MM.1S (cell line): ENCODE measurements at places on chromosomes 13 and 19.

DNA sequence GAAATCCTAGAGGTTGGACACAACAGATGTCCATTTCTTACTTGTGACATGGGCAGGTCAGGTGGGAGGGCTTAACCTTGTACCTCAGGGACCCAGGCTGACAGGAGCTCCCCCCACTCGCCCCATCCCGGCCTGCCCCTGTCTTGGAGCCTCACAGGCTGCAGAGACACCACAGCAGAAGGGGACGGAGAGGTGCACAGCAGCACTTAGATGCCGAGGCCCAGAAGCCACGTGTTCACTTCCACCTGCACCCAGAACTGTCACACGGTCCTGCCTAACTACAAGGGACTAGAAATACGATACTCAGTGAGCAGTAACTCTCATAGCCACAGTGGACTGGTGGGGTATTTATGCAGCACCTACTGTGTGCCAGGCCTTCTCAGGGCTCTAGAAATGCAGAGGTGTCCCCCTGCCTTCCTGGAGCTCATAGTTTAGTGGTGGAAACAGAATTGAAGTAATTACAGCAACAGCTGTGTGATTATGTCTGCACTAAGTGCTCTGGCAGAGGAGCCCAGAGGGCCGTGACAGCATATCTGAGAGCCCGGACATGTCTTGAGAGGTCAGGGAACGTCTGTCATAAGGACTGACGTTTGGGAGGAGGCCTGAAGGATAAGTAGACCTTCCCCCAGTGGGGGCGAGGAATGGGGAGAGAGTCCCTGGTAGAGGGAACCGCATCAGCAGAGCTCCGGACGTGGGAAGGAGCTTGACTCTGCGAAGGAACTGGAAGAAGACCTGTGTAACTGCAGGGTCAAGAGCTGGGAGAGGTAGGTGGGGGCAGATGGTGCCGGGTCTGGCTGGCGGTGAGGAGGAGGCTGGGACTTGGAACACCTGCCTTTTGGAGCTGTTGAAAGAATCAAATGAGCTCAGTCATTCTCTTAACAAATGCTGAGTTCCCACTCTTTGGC, 130.0 kb downstream of the SIPA1L3 start:
- no peak overlapping the region for H3K4me3 ChIP-seq
- H3K27ac ChIP-seq: no peak overlapping the region
- no peaks in the 10 kb centered on the region for H3K36me3 ChIP-seq
- H3K4me1 ChIP-seq: peaks cover 16% of the 10 kb centered on the region
- no peaks in the 10 kb centered on the region for H3K27me3 ChIP-seq

DNA sequence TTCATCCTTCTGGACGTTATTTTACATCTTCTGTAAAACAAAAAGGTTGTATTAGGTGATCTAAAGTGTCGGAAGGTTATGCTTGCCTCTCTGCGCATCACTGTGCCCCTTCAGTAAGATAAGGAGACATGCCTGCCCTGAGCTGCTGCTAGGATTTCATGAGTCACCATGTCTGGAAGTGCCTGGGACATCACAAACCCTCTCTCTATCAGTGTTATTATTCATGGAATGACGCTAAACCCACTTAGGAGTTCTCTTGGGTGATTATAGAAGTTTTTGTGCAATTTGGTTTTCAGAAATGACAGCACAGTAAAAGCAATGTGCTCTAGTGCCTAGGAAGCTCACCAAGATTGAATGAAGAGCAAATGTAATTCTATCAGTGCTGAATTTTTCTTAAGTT, 617.7 kb downstream of the DCT start:
- H3K4me3 ChIP-seq: no peak overlapping the region
- no peak for DNase-seq
- no peaks in the 10 kb centered on the region for H3K36me3 ChIP-seq
- no peaks in the 10 kb centered on the region for H3K27me3 ChIP-seq
- H3K4me1 ChIP-seq: no peaks in the 10 kb centered on the region

- no peak overlapping the region for H3K4me3 ChIP-seq
- no peaks in the 10 kb centered on the region for H3K36me3 ChIP-seq
- no peaks in the 10 kb centered on the region for H3K27me3 ChIP-seq
- no peaks in the 10 kb centered on the region for H3K4me1 ChIP-seq
- no peak overlapping the region for H3K27ac ChIP-seq
These were observed 263.3 kb downstream of the SLITRK1 start for GRCh38 chr13:83618966-83619365.

GRCh38 chr13:23810685-23811240, 78.4 kb downstream of the MIPEP start:
- no peak for DNase-seq
- H3K27ac ChIP-seq: no peak overlapping the region
- H3K4me3 ChIP-seq: no peak overlapping the region
- H3K36me3 ChIP-seq: no peaks in the 10 kb centered on the region
- H3K27me3 ChIP-seq: no peaks in the 10 kb centered on the region
- peaks cover 7% of the 10 kb centered on the region; the same call in 1 of the 2 replicates for H3K4me1 ChIP-seq

DNA sequence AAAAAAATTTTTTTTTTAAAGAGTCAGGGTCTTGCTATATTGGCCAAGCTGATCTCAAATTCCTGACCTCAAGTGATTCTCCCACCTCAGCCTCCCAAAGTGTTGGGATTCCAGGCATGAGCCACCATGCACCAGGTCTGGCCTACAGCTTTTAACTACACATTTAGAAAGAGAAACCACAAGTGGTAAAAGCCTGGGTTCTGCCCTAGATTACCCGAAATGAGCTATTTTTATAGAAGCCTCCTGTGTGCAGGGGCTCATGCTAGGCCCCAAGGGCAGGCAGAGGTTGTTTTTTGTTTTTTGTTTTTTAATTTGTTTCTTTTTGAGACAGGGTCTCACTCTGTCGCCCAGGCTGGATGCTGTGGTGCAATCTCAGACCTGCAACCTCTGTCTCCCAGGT, 14.0 kb upstream of the MYADM start:
- H3K27ac ChIP-seq: no peak overlapping the region
- DNase-seq: no peak
- H3K4me1 ChIP-seq: no peaks in the 10 kb centered on the region
- H3K4me3 ChIP-seq: no peak overlapping the region
- no peaks in the 10 kb centered on the region for H3K36me3 ChIP-seq

- DNase-seq: no peak
- H3K27me3 ChIP-seq: no peaks in the 10 kb centered on the region
- H3K4me3 ChIP-seq: no peak overlapping the region
- H3K4me1 ChIP-seq: no peaks in the 10 kb centered on the region
- H3K27ac ChIP-seq: no peak overlapping the region
- no peaks in the 10 kb centered on the region for H3K36me3 ChIP-seq
These were observed 278.7 kb downstream of the PCDH9 start for GRCh38 chr13:66951426-66951825.

GRCh38 chr19:20912973-20913372, 10.1 kb upstream of the ZNF85 start:
- no peak for DNase-seq
- H3K4me3 ChIP-seq: no peak overlapping the region
- H3K27ac ChIP-seq: no peak overlapping the region
- H3K27me3 ChIP-seq: no peaks in the 10 kb centered on the region
- H3K4me1 ChIP-seq: no peaks in the 10 kb centered on the region

DNA sequence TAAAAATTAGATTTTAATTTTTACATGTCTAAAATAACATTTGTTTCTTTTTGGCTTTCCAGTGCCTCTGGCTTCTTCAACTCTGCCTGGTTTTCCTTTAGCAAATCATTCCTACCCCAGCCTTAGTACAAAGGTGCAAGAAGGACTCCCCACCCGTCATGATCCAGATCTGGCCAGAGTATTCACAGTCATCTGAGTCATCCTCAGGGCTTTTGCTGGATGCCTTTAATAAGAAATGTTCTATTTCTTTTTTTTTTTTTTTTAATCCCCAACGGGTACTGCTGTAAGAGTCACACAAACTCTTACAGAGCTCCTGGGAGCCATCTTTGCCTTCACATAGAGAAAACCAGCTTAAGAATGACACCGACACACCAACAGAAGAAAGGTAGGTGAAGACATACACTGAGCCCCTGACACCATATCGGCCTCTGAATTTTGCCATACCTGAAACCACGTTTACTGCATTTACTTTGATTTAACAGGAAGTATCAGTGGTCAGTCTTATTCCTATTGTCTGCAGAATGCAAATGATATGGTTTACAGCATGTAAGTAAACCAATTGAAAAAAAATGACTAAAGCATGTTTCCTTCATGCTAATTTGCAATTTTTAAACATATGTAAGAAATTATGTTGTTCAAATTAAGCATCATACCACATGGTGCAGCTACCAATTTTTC, 184.4 kb downstream of the NALCN start:
- 0 out of 2 replicates have a peak, but pooled peaks cover 5% of the 10 kb centered on the region for H3K4me1 ChIP-seq
- DNase-seq: peak; percentile 52
- H3K27me3 ChIP-seq: no peaks in the 10 kb centered on the region
- no peak overlapping the region for H3K4me3 ChIP-seq
- no peaks in the 10 kb centered on the region for H3K36me3 ChIP-seq
